ENCODE measurements at places on chromosomes 13 and 19.

DNA sequence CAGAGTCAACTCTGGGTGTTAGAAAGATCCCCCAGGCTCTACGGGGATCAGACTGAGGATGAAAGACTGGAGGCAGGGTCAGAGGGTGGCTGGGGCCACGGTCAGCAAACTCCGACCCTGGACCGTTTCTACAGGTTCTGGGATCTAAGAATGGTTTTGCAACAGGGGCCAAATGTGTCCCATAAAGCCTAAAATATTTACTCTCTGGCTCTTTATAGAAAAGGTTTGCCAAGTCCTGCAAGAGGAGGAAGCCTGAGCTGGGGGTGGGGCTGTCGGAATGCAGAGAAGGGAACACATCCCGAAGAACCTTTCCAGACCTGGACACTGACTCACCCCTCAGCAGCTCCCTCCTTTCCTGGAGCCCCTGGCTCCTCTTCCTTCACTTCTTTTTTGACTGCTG lies 20.7 kb downstream of the LIG1 start:
- DNase-seq, result no peak

DNA sequence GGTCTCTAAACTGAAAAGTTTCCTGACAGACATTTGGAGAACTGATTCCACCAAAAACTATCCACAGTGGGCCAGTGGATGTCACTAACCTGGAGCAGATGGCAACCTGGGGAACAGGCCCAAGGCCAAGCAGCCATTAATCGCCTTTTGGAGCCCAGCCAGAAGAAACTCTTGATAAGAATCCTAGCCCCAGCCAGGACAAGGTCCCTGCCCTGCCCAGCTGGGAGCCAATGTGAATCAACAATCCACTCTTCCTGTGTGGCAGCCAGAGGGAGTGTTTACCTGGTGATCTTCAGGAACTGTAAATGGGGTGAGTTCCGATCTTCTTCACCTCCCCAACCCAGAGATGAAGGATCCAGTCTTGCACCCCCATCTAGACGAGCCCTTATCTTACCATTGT lies 14.5 kb upstream of the IGSF23 start:
- DNase-seq, result no peak

- DNase-seq, result peak; percentile 48
Measured at GRCh38 chr13:76884186-76884906, 1.9 kb downstream of the KCTD12 start.

- no peak for DNase-seq
Measured at GRCh38 chr19:48244281-48244680, 11.4 kb downstream of the CARD8 start.

DNA sequence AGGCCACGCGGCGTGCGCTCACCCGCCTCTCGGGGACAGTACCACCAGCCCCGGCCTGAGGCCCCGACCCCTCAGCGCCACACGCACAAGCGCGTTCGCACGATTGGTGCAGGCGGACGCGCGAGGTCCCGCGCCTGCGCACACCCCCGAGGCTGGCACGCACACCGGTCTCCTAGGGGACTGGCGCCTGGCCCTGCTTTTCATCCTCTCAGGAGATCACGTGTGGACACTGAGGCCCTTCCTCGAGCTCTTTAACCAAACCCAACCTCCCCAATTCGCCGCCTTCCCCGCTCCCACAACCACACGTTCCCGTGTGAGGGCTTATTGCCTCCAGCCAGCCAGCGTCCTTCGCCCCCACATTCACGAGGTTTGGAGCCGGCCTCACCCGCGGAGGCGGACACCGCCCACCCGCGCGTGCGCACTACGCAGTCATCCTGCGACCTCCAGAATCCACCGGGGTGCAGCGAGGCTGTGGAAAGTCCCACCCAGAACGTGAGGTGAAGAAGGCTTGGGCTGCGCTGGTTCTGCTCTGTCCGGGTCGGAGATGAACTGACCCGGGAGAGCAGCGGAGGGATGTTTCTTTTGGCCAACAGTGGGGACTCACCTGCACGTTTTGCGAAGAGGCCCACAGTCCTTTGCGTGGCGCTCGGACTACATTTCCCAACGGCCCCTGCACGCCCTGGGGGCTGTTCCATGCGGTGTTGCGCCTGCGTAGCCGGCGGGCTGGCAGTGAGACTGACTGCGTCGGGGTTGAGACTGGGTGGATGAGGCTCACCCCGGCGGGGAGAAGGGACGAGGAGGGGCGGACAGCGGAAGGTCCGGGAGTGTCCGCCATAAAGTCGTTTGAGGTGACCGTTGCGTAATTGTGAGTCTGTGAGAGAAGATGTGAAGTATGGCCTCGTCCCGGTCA lies 539 bp upstream of the ZNF667 start:
- no peak for DNase-seq

- DNase-seq, result no peak
Measured at GRCh38 chr19:30087381-30088138, 145.5 kb downstream of the URI1 start.

DNA sequence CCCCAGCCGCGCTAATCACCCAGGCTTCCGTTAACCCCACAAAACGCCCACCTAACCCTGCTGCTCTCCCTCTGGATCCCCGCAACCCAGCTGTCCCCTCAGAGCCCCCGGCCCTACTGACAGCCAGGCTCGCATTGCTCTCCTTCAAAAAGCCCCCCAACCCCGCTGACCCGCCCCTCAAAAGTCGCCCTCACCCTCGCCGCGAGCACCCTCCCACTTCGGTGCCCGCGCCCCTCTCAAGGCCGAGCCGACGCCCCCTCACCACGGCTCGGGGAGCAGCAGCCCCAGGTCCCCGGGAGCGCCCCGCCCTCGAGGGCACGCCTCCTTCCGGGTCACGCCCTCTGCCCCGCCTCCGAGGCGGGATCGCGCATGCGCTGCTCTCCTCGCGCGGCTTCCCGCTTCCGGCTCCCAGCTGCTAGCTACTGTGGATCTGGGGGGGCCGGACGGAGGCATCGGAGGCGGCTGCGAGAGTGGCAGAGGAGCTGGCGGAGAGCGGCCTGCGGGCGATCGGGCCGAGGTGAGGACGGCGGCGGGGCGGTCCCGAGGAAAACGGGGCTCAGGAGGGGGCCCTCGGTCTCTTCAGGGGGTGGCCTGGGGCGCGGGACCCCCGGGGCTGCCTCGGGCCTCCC lies 46.1 kb downstream of the ARHGEF18 start:
- peak; percentile 72 for DNase-seq

GRCh38 chr13:49669735-49670309 lies 21.5 kb downstream of the EBPL start:
- peak; percentile 36 for DNase-seq

DNA sequence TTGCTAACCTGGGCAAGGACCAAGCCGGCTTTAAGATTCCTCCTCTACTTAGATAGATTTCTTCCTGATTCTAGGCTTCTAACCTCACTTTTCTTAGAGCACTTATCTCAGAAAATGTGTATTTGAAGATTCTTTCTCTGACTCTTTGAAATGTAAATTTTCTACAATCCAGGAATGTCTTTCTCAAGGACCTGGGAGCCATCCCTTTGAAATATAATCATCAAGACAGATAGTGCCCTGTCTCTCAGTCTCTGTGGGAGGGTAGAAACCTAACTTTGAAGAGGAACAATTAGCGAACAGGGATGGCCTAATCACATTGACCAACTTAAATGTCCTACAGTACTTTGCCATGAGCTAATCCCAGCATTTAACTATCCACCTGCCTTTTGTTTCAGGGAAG lies 1646.0 kb downstream of the PCDH9 start:
- DNase-seq, result no peak

DNA sequence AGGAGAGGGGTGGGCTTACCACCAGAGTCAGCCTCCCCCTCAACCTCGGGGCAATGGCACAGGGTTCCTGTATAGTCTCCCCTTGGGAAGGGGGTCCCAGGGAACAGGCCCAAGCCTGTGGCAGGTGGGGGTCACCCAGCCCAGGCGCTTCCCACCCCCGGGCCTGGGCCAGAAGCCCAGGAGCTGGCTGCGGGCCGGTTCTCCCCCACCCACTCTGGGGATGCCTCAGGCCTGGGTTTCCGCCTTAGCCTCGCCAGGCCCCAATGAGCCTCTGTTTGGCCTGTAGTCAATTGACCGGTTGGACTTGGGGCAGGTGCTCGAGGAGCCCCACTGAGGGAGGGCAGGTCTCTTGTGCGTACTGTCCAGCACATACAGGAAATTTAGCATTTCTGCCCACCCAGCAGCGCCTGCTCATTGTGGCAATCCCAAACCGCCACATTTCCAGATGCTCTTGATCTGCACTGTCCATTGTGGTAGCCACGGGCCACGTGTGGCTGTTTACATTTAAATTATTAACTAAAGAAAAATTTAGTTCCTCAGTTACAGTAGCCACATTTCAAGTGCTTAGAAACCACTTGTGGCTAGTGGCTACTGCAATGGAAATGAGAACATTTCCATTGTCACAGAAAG lies 9.9 kb downstream of the LYL1 start:
- no peak for DNase-seq

- DNase-seq, result peak; percentile 36
Measured at GRCh38 chr13:60267498-60268202, 103.9 kb upstream of the DIAPH3 start.

DNA sequence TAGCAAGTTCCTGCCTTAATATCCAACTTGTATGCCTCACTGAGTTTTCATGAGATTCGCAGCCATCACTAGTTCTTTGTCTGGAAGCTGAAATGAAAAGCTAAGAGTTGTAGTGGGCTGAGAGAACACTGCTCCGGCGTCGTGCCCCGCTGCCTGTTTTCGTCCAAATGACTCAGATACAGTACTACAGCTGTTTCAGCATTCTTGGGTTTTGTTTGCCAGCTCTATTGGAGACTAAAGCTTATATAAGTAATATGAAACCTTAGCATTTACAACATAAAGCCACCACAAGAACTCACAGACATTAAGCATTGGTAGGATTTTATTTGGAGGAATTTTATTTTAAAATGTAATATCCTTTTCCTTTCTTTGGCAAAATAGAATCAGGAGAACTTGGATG lies 299.7 kb downstream of the DLEU7 start:
- DNase-seq, result no peak

GRCh38 chr19:37078717-37079032 lies 442 bp downstream of the ZNF420 start:
- DNase-seq, result no peak

DNA sequence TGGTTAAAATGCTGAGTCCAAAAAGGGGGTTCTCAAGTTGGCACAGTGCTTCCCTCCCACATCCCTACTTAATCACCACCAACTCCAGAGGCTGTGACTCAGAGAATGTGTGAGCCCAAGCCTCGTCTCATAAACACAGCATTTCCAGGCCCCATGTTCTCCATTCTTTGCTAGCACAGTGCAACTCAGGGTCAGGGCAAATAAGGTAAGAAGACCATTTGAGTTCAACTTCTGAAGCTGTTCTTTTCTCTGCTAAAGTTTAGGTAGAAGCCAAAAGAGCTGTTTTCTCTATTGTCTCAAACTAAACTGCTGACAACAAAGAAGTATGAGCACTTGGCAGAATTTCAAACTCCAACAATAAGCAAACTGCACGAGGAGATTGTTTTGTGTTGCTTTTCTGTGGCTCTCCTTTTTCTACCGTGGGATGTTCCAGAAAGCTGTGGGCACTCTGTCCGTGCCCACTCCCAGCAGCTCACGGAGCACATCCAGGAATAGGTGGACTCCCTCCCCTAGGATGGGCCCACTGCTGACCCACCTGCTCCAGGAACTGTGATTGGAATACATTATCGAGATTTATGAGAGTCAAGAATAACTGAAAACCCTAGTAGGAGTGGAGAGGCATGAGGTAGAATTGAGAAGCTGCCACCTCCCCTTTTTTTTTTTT lies 494.3 kb downstream of the COG6 start:
- DNase-seq, result no peak

DNA sequence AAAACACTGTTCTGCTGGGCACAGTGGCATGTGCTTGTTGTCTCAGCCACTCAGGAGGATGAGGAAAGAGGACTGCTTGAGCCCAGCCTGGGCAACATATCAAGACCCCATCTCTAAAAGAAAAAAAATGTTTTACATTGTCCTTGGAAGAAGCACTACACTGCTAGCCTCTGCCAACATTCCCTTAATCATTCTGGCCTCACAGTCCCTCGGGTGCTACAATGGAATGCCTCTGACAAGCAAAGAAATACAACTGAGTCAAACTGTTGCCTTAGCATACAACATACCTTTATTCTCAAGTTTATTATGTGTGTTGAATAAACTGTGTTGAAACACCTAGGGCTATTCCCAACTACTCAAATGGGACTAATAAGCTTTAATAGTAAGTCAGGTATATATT lies 56.1 kb downstream of the PSPC1 start:
- DNase-seq, result no peak

GRCh38 chr13:36712770-36713169 lies 39.0 kb downstream of the SERTM1 start:
- no peak for DNase-seq

GRCh38 chr19:34734537-34735103 lies 577 bp downstream of the ZNF181 start:
- DNase-seq, result no peak

GRCh38 chr19:20787786-20788185 lies 11.7 kb downstream of the ZNF66 start:
- no peak for DNase-seq

DNA sequence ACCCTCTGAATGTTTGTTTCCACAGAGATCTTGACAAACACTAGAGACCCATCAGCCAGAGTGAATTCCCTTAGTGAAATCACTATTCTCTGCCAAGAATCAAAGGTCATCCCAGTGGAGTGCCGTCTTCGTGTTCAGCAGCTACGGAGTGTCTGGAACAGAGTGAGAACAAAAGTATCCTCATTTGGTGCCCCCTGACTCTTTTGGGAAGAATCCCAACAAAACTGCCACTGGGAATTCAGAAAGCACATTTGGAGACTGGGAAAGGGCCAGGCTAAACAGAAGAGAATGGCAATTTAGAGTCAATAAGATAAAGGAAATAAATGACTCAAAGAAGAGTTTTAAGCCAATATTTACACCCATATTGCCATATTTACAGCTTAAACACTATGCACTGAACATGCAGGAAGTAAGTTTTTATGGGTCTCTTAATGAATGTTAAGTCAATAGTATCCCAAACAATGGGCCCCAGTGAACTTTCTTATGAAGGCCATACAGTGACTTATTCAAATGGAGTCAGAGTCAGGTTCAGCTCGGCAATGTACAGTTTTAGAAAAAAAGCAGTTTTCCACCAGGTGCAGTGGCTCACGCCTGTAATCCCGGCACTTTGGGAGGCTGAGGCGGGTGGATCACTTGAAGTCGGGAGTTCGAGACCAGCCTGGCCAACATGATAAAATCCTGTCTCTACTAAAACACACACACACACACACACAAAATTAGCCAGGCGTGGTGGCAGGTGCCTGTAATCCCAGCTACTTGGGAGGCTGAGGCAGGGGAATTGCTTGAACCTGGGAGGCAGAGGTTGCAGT lies 392.6 kb downstream of the KLF5 start:
- peak; percentile 80 for DNase-seq

GRCh38 chr13:88764103-88764502 lies 1092.9 kb downstream of the SLITRK5 start:
- DNase-seq, result no peak

DNA sequence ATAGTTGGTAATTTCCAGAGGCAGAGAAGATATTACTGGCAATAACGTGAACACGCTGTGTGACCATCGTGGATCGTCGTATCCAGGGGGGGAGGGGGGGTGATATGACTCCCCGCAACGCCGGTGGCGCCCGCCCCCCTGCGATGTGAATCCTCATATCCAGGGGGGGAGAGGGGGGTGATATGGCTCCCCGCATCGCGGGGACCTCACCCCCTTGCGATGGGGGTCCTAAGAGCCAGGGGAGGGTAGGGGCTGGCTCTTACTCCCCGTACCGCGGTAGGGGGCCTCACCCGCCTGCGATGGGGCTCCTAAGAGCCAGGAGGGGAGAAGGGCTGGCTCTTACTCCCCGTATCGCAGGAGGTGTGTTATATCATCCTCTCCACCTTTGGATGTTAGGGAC lies 31.3 kb upstream of the RGCC start:
- no peak for DNase-seq
